Adrenal gland (tissue), 19 donors: ENCODE measurements at places on chromosomes 7 and 10. TPM values are rescaled to one million over a fixed set of nuclear protein-coding genes. Genes with fewer than 3 reads are reported as not detected.

GRCh38 chr7:55140221-55140940, 121.6 kb downstream of the EGFR start:
- H3K27me3 ChIP-seq: no peaks in the 10 kb centered on the region
- no peak for DNase-seq
- peaks cover 13% of the 10 kb centered on the region for H3K36me3 ChIP-seq
- H3K4me1 ChIP-seq: no peaks in the 10 kb centered on the region

DNA sequence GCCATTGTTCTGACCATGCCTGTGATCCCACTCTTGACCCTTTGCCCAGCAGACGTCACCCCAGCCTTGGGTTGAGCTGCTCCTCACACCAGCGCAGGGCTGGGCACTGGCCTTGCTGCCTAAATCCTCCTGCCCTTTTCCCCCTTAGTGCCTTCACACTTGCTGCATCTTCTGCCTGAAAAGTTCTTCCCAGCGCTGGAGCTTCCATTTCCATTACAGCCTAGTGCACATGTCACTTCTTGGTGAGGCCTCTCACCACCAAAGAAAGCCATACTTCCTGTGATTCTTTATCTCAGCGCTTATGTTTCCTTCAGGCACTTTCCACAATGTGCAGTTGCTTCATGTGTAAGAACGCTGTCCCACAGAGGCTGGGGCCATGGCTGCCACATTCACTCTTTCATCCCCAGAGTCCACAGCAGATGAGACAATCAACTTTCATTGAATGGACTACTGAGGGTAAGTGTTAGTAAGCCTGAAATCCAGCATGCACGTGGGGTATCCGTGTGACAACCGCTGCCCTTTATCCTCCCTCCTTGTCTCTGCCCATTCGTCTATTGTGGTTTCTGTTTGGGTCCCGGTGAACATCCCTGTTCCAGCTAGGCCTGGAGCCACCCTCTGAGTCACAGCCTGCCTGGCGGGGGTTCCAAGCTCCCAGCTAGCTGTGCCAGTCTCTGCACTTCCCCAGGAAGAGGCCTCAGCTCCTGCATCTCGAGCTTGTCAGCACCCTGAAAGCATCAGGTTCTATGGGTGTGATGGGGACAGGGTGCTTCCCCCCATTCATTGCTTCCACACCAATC, 37.3 kb downstream of the ADRA2A start:
- H3K4me1 ChIP-seq: no peaks in the 10 kb centered on the region
- no peaks in the 10 kb centered on the region for H3K36me3 ChIP-seq
- H3K27ac ChIP-seq: no peak overlapping the region
- no peaks in the 10 kb centered on the region for H3K27me3 ChIP-seq

DNA sequence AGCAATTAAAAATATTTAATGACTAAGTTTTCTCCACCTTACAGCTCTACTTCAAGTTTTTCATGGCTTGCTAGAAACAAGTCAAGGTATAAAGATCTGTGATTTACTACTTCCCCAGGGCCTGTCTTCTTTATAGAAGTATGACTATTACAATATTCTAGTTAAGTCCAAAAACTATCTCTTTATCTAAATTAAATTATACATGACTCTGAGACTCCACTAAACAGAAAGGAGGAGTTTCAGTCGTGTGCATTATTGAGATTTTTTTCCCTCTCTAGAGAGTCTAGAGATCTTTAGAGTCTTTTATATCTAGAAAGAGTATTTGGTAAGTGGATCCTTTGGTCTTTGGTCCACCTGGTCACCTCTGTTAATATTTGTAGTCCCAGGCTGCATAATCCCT, 100.7 kb downstream of the SEMA3E start:
- H3K4me1 ChIP-seq: no peaks in the 10 kb centered on the region
- no peak overlapping the region for H3K27ac ChIP-seq
- DNase-seq: no peak
- no peaks in the 10 kb centered on the region for H3K36me3 ChIP-seq

DNA sequence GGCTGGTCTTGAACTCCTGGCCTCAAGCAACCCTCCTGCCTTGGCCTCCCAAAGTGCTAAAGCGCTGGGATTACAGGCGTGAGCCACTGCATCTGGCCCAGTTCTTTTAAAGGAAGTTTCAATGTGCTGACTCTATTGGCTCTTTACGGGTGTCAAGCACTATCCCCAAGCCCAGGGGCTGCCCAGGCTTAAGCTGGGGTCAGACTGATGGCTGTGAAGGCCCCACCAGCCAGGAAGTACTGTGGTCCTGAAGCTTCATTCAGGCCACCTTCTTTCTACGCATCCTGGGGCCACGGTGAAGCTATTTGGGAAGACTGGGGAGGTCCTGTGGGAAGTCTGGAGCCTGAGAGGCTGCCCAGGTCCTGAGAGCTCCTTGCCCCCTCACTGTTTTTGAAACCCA, 8.0 kb downstream of the GPR15LG start:
- H3K4me1 ChIP-seq: no peaks in the 10 kb centered on the region
- H3K27ac ChIP-seq: no peak overlapping the region
- no peaks in the 10 kb centered on the region for H3K27me3 ChIP-seq
- no peak overlapping the region for H3K4me3 ChIP-seq
- H3K36me3 ChIP-seq: no peaks in the 10 kb centered on the region
- DNase-seq: no peak

GRCh38 chr7:134047675-134048074, 79.5 kb upstream of the LRGUK start:
- no peaks in the 10 kb centered on the region for H3K36me3 ChIP-seq
- no peak overlapping the region for H3K27ac ChIP-seq
- no peaks in the 10 kb centered on the region for H3K4me1 ChIP-seq
- H3K27me3 ChIP-seq: no peaks in the 10 kb centered on the region
- no peak overlapping the region for H3K4me3 ChIP-seq

- no peaks in the 10 kb centered on the region for H3K4me1 ChIP-seq
- DNase-seq: no peak
- H3K27me3 ChIP-seq: no peaks in the 10 kb centered on the region
- no peaks in the 10 kb centered on the region for H3K36me3 ChIP-seq
- no peak overlapping the region for H3K27ac ChIP-seq
Observed at GRCh38 chr7:14698239-14698638, 204.3 kb downstream of the DGKB start.

- peak overlapping the region; percentile 85 for H3K27ac ChIP-seq
- H3K4me1 ChIP-seq: peaks cover 12% of the 10 kb centered on the region
- DNase-seq: no peak
- peak overlapping the region; percentile 49 for H3K4me3 ChIP-seq
Observed at GRCh38 chr7:103297837-103298179, 573 bp downstream of the PMPCB start.

- H3K36me3 ChIP-seq: no peaks in the 10 kb centered on the region
- no peak for DNase-seq
- H3K4me3 ChIP-seq: no peak overlapping the region
- peaks cover 5% of the 10 kb centered on the region for H3K4me1 ChIP-seq
- H3K27me3 ChIP-seq: no peaks in the 10 kb centered on the region
Observed at GRCh38 chr7:95859429-95859828, 87.1 kb downstream of the DYNC1I1 start.

DNA sequence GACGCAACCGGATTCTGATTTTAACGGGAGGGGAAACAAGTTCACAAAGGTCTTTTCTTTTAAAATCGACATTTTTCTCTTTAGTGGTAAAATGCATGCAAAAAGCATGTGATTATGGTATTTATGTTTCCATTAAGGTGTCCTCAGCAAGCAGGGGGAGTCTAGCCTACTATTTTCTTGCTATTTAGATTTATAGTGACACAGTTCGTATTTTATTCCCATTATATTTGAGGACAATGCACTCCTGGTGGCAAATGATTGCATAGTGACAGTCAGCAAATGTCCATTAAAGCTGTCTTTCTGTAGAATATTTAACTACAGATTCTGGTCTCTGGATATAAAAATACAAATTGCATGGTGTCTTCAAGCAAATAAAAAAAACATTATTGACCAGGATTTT, 554.2 kb downstream of the PARD3 start:
- H3K4me3 ChIP-seq: no peak overlapping the region
- no peak overlapping the region for H3K27ac ChIP-seq
- H3K4me1 ChIP-seq: no peaks in the 10 kb centered on the region
- no peaks in the 10 kb centered on the region for H3K27me3 ChIP-seq
- DNase-seq: no peak

- no peak for DNase-seq
- H3K27ac ChIP-seq: no peak overlapping the region
- H3K4me3 ChIP-seq: no peak overlapping the region
- peaks cover 8% of the 10 kb centered on the region for H3K4me1 ChIP-seq
Observed at GRCh38 chr10:69734797-69735468, 66.8 kb upstream of the COL13A1 start.

DNA sequence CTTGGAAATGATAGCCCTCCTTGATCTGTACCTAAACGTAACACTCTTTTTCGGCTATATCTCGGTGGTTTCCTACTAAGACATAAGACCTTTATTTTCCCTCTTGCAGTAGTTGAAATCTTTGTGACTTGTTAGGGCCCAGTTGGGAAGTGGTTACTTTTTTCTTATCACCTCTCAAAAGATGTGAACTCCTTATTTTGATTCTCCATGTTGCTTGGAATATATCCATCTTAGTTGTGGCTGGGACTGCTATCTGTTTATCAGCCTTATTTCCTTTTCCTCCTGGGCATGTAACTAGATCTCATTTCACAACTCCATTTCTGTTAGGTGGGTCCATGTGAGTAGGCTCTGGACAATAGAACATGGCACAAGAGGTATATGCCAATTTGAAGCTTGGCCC, 4.1 kb upstream of the CPED1 start:
- no peak for DNase-seq
- no peak overlapping the region for H3K4me3 ChIP-seq
- no peaks in the 10 kb centered on the region for H3K4me1 ChIP-seq
- no peaks in the 10 kb centered on the region for H3K36me3 ChIP-seq

- no peak for DNase-seq
- no peak overlapping the region for H3K4me3 ChIP-seq
- H3K27ac ChIP-seq: no peak overlapping the region
- peaks cover 45% of the 10 kb centered on the region for H3K27me3 ChIP-seq
- H3K36me3 ChIP-seq: no peaks in the 10 kb centered on the region
Observed at GRCh38 chr10:123991611-123992570, 100.3 kb upstream of the CPXM2 start.

GRCh38 chr7:45591101-45591906, 17.1 kb downstream of the ADCY1 start:
- H3K27me3 ChIP-seq: no peaks in the 10 kb centered on the region
- H3K27ac ChIP-seq: no peak overlapping the region
- H3K36me3 ChIP-seq: no peaks in the 10 kb centered on the region
- H3K4me3 ChIP-seq: no peak overlapping the region

DNA sequence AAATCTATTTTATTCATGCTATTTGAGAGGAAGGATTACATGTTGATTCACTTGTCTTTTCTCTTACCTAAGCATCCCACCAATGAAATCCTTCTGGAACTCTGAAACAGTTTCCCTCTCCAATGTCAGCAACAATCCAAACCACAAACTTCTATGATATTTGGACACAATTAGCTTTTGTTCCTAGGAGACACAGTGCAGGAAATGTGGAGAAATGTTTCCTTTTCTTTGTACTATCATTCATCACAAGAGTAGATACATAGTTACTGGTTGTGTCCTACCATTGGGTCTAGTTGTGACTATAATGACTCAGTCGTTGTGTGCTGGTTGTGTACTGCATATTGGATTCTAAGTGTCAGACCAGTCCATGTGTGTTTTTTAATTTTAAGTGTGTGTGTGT, 156.8 kb upstream of the MAGI2 start:
- no peak overlapping the region for H3K4me3 ChIP-seq
- H3K4me1 ChIP-seq: no peaks in the 10 kb centered on the region
- H3K36me3 ChIP-seq: no peaks in the 10 kb centered on the region
- no peak overlapping the region for H3K27ac ChIP-seq
- no peak for DNase-seq
- H3K27me3 ChIP-seq: no peaks in the 10 kb centered on the region

- no peak for DNase-seq
- H3K27me3 ChIP-seq: no peaks in the 10 kb centered on the region
- no peaks in the 10 kb centered on the region for H3K4me1 ChIP-seq
- H3K27ac ChIP-seq: no peak overlapping the region
- H3K36me3 ChIP-seq: no peaks in the 10 kb centered on the region
Observed at GRCh38 chr7:132164558-132165125, 411.6 kb downstream of the PLXNA4 start.

DNA sequence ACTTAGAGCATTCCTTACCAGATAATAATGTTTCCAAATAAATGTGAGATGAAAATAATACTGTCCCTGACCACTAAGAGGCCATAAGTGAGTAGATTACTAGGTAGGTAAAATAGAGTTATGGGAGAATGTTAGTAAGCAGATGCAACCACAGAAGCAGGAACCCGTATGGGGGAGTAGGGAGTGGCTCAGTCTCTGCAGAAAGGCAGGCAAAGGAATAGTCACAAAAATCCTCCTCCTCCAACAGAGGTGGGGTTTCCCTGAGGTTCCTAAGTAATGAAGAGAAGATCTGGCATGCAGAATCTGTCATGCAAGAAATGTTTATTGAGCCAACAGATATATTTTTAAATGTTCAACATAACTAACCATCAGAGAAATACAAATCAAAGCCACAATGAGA, 9.0 kb upstream of the YAE1 start:
- no peaks in the 10 kb centered on the region for H3K36me3 ChIP-seq
- H3K4me3 ChIP-seq: no peak overlapping the region
- peaks cover 9% of the 10 kb centered on the region for H3K4me1 ChIP-seq
- H3K27me3 ChIP-seq: no peaks in the 10 kb centered on the region
- H3K27ac ChIP-seq: no peak overlapping the region

- H3K4me3 ChIP-seq: no peak overlapping the region
- no peaks in the 10 kb centered on the region for H3K36me3 ChIP-seq
- DNase-seq: peak; percentile 84
- H3K27ac ChIP-seq: peak overlapping the region; percentile 12
- H3K27me3 ChIP-seq: no peaks in the 10 kb centered on the region
Observed at GRCh38 chr10:79270466-79271246, 76.6 kb upstream of the PPIF start.

DNA sequence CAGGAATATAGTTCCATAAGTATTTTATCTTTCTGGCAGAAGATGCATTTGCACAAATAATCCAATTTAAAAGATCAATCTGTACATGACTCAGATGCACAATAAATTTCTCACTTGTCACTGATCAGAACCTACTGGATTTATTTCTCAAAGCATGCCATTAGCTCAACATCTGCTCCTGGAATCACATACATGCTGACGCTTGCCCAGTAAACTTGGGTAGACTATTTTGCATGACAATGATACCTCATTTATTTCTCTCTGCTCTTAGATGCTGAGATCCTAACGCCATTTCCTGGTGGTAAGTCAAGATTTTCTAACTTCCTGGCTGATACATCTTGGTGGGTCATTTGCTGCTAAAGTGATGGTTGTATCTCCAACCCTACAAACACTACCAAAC, 33.8 kb upstream of the C10orf120 start:
- H3K27ac ChIP-seq: no peak overlapping the region
- no peaks in the 10 kb centered on the region for H3K4me1 ChIP-seq
- no peak overlapping the region for H3K4me3 ChIP-seq
- no peak for DNase-seq

GRCh38 chr10:92248566-92248965, 42.3 kb downstream of the CPEB3 start:
- no peaks in the 10 kb centered on the region for H3K27me3 ChIP-seq
- no peak overlapping the region for H3K27ac ChIP-seq
- peaks cover 5% of the 10 kb centered on the region for H3K4me1 ChIP-seq
- no peak for DNase-seq
- no peak overlapping the region for H3K4me3 ChIP-seq
- no peaks in the 10 kb centered on the region for H3K36me3 ChIP-seq

Gene TMEM130
- 6.3 TPM for polyA plus RNA-seq

Gene HECW1
- polyA plus RNA-seq: 0.03 TPM

Gene DYNC1I1
- polyA plus RNA-seq: 2.5 TPM

Gene OR2A42
- polyA plus RNA-seq: 0.11 TPM

Gene IFIT2
- 6.0 TPM for polyA plus RNA-seq

Gene LLCFC1
- not detected for polyA plus RNA-seq
